ENCODE measurements at places on chromosomes 3 and 15.
A peak's percentile ranks its signal among the peaks of the same experiment; 100 is the strongest.

DNA sequence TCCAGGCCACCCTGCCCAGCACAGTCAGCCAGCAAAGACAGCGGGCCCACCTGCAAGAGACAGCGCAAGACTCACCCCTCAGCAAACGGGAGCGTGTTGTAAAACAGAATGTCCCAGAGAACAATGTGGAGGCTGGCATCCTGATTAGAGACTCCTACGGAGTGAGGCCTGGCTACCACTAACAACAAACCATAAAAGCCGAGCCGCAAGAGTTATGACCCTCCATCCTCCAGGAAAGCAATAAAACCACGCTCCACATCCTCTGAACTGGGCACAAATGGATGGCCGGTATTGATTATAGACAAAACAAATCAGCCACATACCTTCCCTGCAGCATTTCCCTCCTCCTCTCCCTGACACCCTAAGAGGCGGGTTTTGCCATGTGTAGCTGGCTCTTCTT lies 75.8 kb upstream of the LIPC start:
- no peak for DNase-seq

- peak; percentile 54 for DNase-seq
Observed at GRCh38 chr3:71063773-71064290, 519.7 kb downstream of the FOXP1 start.

GRCh38 chr3:111852540-111852939 lies 6.5 kb upstream of the PHLDB2 start:
- no peak for DNase-seq

- no peak for DNase-seq
Observed at GRCh38 chr3:177221744-177222143, 24.5 kb upstream of the TBL1XR1 start.

GRCh38 chr3:141525814-141526213 lies 39.0 kb downstream of the RASA2 start:
- DNase-seq: no peak

GRCh38 chr3:42497009-42497731 lies 5.3 kb upstream of the VIPR1 start:
- no peak for DNase-seq

- DNase-seq: no peak
Observed at GRCh38 chr3:64627471-64628321, 60.1 kb downstream of the ADAMTS9 start.

DNA sequence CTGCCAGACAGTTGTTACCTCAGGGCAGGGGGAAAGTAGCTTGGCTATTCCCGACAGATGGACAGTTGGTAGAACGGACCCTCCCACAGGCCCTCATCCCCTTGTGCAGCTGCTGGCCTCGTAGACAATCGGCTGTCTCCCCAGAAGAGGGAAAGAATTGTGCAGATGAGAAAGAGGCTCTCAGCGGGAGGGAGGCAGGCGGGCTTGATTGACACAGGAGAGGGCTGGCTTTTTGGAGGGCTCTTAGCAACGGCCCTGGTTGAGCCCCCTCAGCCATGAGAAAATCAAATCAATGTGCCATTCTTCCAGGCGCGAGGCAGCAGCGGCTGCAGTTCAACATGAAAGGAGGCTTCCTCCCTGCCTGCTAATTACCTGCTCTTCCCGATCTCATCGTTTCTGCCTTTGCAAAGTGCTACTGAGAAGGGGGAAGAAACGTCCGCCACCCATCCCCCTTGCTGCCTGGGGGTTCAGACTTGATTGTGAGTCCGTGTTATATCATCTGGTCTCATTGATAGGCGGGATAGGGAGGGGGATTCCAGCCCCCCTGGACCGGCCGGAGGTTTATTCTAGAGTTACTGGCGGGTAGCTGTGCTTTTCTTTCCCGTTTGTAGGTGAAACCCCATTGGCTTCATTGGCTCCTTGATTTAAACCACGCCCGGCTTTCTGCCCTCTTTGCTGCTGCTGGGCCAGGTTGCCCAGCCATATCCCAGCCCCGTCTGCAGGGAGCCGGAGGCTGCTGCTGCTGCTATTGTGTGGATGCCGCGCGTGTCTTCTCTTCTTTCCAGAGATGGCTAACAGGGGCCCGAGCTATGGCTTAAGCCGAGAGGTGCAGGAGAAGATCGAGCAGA lies at the start of gene TAGLN3:
Gene TAGLN3, plus strand, starts transcription at position 287 of the 848 bp plus-strand sequence. Its CDS starts 501 bp downstream, at position 788.
- no peak for DNase-seq

DNA sequence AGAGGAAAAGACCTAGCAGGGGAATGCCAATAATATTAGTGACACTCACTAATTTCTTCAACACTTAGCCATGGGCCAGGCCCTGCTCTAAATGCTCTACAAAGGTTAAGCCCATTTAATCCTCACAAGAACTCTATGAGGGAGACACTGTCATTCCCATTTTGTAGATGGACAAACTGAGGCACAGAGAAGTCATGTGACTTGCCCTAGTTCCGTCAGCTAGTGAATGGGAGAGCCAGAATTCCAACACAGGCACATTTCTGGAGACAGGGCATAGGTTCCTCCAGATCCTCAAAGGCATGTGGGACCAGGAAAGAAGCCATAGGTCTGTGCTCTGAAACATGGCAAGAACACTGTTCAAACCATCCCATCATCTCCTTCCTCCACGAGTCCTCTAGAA lies 31.5 kb downstream of the LOXL1 start:
- no peak for DNase-seq

GRCh38 chr3:52123106-52123725 lies 31.0 kb downstream of the POC1A start:
- peak; percentile 79 for DNase-seq

DNA sequence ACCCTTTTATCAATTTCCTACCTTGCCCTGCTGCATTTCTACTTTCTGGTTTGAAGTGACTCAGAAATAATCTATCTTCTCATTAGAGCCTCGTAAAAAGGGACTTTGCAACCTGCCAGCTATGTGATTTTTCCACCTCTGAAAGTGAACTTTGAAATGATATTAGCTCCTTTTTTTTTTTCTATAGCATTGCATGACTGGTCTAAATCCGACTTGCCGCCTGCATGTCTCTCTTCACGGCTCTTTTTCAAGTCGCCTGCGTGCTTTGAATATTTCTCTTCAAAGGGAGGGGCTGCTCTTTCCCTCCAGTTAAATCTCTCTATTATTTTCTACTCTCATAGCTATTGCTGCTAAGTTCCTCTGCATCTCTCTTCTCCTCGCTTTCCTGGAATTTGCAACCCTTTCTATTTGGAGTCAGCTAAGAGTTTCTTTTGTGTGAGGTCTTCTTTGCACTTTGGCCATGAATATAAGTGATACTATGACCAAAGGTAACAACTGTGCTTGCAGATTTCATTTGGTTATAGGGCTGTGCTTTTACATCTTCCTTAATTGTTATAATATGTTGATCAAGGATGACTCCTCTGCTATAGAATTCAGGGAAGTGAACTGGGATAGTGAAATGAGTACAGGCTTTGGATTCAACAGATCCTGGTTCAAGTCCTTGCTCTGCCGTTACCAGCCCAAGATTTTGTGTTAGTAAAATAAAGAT lies 541.1 kb downstream of the AGBL1 start:
- no peak for DNase-seq

- DNase-seq: no peak
Observed at GRCh38 chr15:75067123-75067830, 43.9 kb downstream of the PPCDC start.

DNA sequence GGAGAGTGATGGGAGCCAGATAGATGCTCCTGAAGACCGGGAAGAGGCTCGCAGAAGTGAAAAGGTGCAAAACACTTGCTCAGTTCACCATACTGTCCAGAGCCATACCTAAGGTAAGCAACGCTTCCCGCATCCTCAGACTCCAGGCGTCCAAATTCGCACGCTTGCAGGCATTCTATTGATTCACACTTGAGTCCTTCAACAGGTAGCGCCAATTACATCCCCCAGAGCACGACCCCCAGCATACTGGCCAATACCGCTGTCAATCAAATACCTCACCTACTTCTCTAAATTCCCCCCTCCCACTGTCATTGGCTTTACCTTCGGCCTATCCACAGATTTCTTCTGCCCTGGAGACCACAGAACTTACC lies 361 bp upstream of the STXBP5L start:
- no peak for DNase-seq

- DNase-seq: no peak
Observed at GRCh38 chr3:10528046-10528445, 22.7 kb upstream of the ATP2B2 start.

- DNase-seq: no peak
Observed at GRCh38 chr15:70186152-70186551, 88.4 kb upstream of the TLE3 start.
